ENCODE measurements at places on chromosomes 11 and 22.
A peak's percentile ranks its signal among the peaks of the same experiment; 100 is the strongest.

GRCh38 chr22:41023299-41023623 lies 69.1 kb upstream of the EP300 start:
- DNase-seq: no peak

GRCh38 chr11:44743959-44744557 lies 17.3 kb downstream of the TSPAN18 start:
- no peak for DNase-seq

DNA sequence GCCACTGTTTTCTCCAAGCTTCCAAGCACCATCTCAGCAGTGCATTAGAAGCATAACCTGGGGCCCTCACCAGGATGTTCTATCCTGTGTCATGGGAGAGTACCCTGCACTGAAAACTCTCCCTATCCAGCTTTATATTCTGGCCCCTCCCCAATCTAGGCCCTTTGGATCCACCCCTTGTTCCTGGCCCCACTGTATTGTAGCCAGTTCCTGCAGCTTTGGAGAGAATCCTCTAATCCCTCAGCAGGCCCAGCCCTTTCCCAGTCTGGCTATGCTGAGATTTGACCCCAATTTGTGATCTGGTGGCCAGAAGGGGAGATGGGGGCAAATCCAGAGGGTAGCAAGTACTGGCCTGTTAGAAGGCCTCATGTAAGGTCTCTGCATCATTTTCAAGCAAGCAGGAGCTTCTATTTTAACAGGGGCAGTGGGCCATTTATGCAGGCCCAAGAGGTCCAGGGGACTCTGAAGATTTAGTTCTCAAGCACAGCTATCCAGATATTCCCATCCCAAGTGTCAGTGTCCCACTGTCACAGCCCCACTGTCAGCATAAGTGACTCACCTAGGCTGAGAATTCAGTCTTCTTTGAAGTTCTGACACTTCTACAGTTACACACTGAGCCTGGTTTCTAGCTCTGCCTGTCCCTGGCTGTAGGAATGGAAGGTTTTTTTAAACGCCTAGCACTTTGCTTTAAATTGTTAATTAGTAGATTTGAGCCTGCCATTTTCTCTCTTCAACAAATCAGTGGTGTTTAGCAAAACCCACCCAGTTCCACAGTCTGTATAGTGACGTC lies 589.5 kb upstream of the CADM1 start:
- no peak for DNase-seq

DNA sequence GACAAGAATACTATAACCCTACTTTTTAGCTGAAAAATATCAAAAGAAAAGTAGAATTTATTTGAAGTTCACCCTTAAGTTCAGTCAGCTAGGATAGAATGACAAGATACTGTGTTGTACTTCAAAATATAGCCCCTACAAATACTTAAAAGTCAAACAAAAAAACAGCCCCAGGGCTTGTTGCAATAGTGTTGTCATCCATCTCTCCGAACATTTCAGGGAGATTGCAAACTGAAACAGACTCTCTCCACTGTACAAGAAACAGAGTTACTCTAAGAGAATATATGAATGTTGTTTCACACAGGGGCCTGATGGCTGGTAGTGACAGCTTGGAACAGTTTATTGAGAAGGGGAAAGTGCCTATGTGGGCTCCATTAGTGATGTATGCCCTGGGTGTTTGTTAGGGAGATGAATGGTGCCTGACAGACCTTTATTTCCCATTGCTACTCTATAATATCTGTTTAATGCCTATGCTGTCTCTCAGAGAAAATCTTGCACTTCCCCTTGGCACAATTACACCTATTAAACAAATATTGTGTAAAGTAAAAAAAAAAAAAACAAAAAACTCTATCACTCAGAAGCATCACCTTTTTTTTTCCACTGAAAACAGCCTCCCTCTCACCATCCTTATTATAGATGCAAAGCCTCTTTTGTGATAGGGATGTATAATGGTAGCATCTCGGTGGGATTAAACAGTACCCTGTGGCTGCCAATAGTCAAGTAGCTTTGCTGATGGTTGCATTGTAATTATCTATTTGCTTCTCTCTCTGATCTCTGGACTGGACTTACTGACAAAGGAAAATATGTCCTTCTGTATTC lies 506.3 kb upstream of the LUZP2 start:
- DNase-seq: peak; percentile 27

GRCh38 chr22:44604991-44605390 lies 97.0 kb upstream of the PRR5 start:
- no peak for DNase-seq
